ENCODE measurements at places on chromosomes 11 and 22. TPM values are rescaled to one million over a fixed set of nuclear protein-coding genes. Genes with fewer than 3 reads are reported as not detected.

The CNIH2 gene
- total RNA-seq = not detected

DNA sequence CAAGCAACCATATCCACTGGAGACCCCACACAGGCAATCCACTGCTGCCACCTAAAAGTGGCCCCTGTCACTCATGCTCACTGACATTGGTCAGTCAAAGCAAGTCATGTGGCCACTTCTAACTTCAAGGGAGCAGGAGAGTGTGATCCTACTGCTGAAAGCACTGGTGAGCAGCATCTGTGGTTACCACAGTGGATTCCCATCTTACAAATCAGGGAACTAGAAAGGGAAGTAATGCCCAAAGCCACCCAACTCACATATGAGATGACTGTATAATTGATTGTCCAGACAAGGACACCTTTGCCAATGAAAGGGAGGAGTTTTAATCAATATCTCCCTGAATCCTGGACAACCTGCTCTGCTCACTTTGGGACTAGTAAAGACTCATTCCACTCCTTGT lies 17.7 kb downstream of the RCN1 start:
- DNase-seq = no peak

- no peak for DNase-seq
These were observed 414.3 kb downstream of the TBC1D22A start for GRCh38 chr22:47176573-47177333.

- DNase-seq = no peak
These were observed 76.2 kb upstream of the TTLL12 start for GRCh38 chr22:43262990-43263644.

The OSBP2 gene
- 1.1 TPM for total RNA-seq

- no peak for DNase-seq
These were observed 89.3 kb upstream of the ASPHD2 start for GRCh38 chr22:26339755-26340154.

The OTOG gene
- total RNA-seq = not detected

- no peak for DNase-seq
These were observed 194.3 kb upstream of the ANO3 start for GRCh38 chr11:26137651-26138050.

All from Caki2 (cell line).